ENCODE measurements at places on chromosomes 1 and 21.
A peak's percentile ranks its signal among the peaks of the same experiment; 100 is the strongest.

- no peak for DNase-seq
Observed at GRCh38 chr21:25556091-25556490, 51.2 kb downstream of the MRPL39 start.

- DNase-seq: no peak
Observed at GRCh38 chr21:38918607-38919346, 113.0 kb downstream of the ETS2 start.

GRCh38 chr1:105934806-105935205, 1121.7 kb upstream of the PRMT6 start:
- no peak for DNase-seq

GRCh38 chr1:217140041-217140901, 417.0 kb upstream of the ESRRG start:
- DNase-seq: no peak

DNA sequence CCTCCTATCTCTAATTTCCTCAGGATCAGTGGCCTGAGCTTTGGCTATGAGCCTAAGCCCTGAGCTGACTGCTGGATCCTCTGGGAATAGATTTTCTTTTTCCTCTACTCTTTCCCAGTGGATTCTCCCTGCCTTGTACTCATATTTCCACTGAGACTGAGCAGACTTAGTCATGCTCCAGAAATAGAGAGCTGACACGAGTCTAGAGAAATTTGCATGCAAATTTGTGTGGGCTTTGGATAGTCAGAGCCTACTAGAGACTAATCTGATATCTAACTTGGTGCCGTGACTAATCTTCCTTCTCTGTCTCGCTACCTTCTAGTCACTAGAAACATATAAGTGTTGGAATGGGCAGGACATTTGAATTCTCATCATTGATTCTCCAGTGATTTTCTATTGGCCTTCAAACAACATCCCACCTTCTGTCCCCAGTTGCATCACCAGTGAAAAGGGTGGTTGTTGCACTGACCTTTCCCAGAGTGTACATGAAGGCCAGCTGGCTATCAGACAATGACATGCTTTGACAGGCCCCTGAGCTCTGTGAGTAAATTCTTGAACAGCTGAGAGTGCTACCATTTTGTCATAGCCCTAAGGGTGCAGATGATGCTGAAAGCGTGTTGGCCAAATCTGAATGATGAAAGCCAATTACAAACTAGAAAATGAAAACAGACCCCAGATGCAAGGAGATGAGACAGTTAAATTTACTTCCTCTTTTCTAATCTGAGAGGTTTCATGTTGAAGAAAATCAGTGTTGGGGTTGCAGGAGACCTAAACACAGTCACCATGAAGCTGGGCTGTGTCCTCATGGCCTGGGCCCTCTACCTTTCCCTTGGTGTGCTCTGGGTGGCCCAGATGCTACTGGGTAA, at the start of gene FCRLA:
Gene FCRLA, plus strand, starts transcription at position 748 of the 866 bp plus-strand sequence. Its CDS starts 36 bp downstream, at position 784.
- no peak for DNase-seq

- no peak for DNase-seq
Observed at GRCh38 chr1:175845338-175845737, 101.9 kb upstream of the TNR start.

DNA sequence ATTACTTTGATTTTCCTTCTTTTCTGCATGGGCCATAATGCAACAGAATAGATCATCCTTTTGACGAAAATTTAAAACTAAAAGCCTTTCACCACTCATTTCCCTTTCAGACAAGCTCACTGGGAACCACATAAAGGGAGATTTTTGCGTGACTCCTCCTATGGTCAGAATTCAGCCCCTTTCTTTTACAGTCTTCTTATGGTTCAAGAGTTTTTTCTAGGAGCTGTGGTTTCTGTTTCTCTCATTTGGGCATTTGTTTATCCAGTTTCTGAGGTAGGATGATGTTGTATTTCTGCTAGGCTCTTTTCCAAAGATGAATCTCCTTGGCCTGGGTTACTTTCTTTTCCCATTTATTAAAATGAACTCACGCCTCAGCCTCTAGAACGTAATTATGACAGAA, 16.9 kb downstream of the RGS1 start:
- DNase-seq: no peak

DNA sequence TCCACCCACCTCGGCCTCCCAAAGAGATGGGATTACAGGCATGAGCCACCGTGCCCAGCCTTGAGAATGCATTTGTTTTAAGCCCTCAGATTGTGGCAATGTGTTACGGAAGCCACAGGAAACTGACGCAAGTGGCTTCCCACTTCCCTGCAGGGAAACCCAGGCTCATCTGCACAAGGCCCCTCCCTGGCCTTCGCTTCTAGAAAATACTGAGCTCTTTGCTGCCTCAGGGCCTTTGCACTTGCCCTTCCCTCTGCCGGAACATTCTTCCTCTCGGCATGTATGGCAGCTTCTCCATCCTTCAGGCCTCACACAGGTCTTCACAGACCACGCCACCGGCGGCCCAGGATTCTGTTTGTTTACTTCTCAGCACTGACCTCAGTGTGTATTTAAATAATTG, 137.0 kb upstream of the TMEM51 start:
- DNase-seq: no peak

DNA sequence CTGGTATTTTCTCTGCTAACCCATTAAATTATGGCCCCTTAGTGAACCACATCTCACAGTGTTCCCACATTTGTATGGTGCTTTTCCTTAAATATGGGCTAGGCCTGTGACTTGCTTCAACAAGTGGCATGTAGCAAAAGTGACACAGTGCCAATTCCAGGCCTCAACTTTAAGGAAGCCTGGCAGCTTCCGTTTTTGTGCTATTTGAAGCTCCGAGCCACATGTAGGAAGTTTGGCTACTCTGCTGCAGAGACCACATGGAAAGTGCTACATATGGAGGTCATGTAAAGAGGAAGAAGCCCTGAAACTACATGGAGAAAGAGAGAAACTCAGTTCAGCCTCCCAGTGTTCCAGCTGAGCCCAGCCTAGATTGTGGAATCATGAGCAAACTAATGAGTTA, 28.5 kb upstream of the DR1 start:
- no peak for DNase-seq

DNA sequence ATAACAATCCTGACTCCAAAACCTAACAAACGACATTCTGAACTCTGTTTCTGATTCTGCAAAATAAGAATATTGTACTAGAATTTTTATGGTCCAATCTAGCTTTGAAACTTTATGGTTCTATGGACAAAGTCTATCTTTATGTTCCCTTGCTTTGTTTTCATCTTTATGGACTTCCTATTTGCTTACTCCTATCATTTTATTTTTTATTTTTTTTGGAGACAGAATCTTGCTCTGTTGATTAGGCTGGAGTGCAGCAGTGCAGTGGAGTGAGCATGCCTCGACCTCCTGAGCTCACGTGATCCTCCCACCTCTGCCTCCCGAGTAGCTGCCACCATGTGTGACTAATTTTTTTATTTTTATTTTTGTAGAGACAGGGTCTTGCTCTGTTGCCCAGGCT, 3.6 kb downstream of the NRAS start:
- no peak for DNase-seq

- no peak for DNase-seq
Observed at GRCh38 chr1:189682591-189682990, 795.1 kb downstream of the BRINP3 start.

- peak; percentile 98 for DNase-seq
Observed at GRCh38 chr1:31627930-31628559, 10.6 kb downstream of the HCRTR1 start.

Data from DMS79 (cell line).